ENCODE measurements at places on chromosomes 7 and 10. TPM values are rescaled to one million over a fixed set of nuclear protein-coding genes. Genes with fewer than 3 reads are reported as not detected.

The PRPS1L1 gene
- not detected for total RNA-seq

The KCNMA1 gene
- 12.8 TPM for total RNA-seq

The RPP38 gene
- total RNA-seq: 15.0 TPM

The SPDYE5 gene
- not detected for total RNA-seq

The SYT15 gene
- total RNA-seq: not detected

The CTAGE6 gene
- total RNA-seq: not detected

The CDH23 gene
- total RNA-seq: not detected

The PNLIPRP2 gene
- total RNA-seq: not detected

All from Caki2 (cell line).